ENCODE measurements at places on chromosomes 1 and 21.
A peak's percentile ranks its signal among the peaks of the same experiment; 100 is the strongest.

DNA sequence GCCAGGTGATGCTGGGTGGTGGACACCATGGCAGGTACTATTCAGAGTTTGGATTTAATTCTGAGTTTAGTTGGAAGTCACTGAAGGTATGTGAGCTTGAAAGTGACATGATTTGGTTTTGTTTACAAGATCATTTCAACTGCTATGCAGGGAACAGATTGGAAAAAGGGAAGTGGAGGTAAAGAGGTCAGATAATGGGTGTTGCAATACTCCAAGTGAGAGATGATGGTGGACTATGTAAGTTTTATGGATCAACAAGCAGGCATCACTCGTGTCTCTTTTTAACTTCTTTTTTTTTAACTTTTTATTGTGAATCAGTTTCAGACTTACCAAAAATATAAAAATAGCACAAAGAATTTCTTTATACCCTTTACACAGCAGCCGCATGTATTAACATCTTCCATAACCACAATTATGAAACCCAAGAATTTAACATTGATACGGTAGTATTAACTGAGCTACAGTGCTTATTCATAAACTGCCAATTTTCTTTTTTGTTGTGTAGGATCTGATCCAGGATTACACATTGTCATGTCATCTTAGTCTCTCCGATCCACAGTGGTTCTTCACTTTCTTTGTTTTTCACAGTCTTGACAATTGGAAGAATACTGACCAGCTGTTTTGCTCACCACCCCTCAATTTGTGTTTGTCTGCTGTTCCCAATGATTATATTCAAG is 24.9 kb upstream of the NHLH2 start:
- no peak for DNase-seq

GRCh38 chr1:228085287-228085951 is 2.9 kb downstream of the ARF1 start:
- no peak for DNase-seq

DNA sequence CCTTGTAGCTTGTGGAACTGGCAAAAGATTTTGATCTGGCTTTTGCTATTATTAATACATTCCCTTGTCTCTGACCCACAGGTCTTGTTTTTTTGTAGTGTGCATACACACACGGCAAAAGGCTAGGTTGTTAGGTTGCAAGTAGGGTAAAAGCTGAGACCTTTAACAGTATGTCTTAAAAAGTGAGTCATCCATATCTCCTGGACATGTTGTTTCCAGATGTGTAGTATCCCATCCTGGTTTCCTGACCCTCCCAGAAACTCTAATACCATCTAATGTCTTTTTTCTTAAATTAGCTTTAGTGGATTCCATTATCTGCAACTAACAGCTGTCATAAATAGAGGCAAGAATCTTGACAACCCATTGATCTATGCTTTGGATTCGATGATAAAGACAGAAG is 14.7 kb downstream of the OVGP1 start:
- DNase-seq: no peak

DNA sequence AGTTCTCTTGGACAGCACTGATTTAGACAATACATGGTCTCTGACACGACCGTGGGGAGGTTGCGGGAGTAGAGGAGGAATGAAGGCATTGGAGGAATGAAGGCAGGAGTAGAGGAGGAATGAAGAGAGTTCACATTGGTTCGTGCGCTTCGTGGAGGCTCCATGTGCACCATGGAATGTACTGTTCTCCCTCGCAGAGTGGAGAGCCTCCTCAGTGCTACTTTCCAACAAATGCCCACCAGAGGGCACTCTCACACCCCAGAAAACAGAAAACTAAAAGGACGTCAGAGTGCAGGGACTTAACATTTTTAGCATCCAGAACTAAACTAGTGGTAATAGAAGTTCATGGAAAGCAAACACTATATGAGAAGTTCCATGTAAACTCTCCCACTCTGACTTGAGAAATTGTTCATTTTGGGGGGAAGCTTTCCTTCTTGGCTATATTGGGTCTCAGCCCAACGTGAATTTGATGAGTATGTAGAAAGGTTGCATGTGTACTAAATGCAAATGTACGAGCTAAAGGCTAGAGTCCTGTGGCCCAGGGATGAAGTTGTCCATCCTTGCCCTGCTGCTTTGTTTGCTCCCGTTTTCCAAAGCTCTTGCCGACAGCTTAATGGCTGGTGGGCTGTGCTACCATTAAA is 211.6 kb downstream of the LMX1A start:
- no peak for DNase-seq

GRCh38 chr1:198638441-198638840 is 399 bp upstream of the PTPRC start:
- DNase-seq: no peak

DNA sequence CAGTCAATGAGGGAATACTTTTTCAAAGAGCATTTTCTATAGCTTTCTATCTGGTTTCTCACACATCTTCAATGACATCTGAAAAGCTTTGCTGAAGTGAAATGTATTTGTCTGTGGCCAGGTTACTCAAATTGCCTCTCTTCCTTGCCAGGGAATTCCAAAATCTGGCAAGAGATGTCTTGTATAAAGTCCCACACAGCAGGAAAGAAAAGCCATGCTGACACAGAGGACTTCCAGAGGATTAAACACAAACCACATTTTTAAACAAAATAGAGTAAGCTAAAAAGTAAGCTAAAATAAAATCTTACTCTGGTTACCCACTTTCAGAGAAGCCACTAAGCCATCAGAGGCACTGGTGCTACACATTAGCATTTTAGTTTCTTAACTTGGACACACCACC is 93.1 kb upstream of the BCAR3 start:
- no peak for DNase-seq

DNA sequence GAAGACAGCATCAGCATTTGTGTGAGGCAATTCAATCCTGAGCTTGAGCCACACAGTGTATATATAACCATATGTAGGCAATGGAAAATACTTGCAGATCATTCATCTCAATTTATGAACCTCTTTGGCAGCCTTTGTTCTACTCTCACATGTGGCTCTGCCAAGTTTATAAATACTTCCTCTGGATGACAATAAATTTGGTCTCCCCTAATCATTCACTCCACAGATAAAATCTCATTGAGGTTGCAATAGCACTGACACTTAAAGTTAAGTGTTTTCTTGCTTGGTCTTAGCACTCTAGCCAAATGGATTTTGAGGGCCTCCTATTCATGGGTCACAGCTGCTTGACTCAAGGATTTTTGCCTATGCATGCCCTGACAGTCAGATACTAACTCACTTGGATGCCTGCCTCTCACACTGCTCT is 136.6 kb upstream of the VANGL1 start:
- no peak for DNase-seq

GRCh38 chr1:67294836-67295617 is 12.6 kb upstream of the IL12RB2 start:
- no peak for DNase-seq

GRCh38 chr1:232170909-232171308 is 459.0 kb downstream of the SIPA1L2 start:
- no peak for DNase-seq

DNA sequence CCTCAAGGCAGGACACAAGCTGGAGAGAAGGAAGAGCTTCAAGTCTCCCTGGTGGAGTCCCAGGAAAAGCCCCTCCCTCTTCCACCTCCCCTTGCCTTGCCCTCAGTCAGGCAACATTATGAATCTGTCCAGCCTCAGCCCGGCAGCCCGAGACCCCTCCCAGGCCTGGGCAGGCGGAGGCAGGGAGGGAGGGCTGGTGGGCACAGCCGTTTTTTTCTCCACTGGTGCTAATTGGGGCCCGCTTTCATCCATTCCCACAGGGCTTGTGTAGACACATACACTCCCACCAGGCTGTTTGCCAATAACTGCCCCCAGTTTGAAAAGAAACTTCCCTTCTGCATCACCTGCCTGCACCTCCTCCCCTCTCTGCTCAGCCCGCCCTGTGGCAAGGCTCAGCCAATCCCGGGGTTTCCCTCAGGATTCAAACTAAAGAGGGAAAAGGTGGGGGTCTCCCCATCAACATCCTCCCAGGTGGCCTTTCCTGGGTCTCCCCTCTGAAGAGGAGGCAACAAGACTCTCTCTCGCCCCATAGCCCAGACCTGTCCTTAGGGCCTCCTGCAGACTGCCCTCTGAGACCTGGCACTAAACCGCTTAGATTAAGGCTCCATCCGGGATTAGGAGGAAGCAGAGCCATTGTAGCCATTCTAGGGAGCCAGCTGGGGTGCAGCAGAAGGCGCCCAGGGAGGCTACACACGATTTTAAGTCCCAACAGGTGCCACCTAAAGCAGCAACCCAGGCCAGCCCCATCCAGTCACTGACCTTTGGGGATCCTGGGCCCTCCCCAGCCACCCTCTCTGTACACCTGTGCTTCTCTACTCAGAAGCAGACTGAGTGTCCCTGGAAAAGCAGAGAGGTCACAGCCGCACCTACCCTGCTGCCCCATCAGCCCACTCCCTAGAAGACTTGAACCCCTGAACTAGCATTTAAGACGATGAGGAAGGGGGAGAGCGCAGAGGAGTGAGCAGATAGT is 3.5 kb downstream of the IGSF9 start:
- DNase-seq: no peak

GRCh38 chr1:228212415-228212965 is 4.6 kb downstream of the OBSCN start:
- no peak for DNase-seq

GRCh38 chr1:17825273-17826164 is 70.4 kb downstream of the ACTL8 start:
- no peak for DNase-seq

GRCh38 chr1:201617157-201617556 is 78.2 kb downstream of the NAV1 start:
- DNase-seq: no peak

DNA sequence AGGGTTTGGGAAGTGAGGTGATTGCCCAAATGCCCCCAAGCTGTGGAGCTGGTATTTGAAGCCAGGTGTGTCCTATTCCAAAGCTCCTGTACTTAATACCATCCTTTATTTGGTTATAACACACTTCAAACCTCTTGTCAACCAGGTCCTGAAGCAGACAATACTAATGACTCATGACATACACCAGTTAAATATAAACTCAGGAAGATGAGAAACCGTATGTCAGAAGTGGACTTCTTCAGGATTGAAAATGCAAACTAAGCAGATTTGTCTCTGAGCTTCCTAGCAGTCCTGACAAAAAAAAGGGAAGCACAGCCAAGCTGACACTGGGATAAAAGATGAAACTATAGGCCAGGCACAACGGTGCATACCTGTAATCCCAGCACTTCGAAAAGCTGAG is 70.6 kb downstream of the ALPL start:
- no peak for DNase-seq

DNA sequence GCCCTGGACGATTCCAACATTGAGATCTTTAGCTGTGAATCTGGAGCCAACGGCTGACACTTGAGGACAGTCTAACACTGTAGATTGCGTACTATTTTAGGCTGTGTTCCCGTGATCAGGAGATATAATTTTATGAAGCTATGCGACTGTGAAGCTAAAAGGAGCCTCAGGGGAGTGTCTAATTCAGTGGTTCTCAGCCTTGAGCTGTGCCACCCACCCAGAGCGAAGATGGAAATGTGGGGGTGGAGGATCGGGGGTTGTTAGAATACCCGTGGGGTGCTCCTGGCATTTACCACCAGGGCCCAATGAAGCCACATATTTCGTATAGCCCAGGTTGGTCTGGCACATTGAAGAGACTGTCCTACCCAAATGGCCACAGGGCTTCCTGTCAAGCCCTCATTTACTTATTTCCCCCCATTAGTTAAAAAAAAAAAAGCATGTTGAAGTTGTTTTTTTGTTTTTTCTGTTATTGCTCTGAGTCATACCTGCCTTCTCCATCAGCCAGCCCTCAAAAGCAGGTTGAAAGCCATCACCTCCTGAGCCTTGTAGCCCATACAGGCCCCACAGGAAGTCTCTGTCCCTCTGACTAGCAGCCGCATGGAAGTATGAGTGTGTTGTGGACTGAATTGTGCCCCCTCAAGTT is 141.7 kb downstream of the GALNT2 start:
- no peak for DNase-seq

DNA sequence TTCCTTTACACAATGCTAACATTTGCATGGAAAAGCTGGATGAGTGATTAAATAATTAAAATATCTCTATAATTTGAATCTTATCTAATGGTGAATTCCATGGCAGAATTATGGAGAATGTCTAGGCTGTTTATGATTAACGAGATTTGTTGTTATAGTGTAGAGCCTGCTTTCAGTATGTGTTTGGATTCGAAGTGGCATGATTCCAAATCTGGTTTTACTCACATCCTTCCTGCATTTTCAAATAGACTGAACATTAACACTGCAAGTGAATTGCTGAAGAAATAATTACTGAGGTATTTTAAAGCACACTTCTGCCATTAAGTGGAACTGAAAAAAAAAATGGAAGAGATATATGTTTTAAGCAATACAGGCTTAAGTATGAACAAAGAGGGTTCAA is 5.1 kb upstream of the NEK7 start:
- DNase-seq: no peak

DNA sequence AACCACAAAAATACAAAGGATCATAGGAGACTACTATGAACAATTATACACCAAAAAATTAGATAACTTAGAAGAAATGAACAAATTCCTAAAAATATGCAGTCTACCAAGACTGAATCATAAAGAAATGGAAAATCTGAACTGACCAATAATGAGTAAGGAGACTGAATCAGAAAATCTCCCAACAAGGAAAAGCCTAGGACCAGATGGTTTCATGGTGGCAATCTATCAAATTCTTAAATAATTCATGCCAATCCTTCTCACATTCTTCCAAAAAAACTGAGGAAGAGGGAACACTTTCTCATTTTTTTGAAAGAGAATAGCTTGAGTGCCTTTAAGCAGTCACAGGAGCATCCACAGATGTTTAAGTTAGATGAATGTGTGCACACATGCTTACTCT is 31.8 kb upstream of the DISP1 start:
- no peak for DNase-seq

DNA sequence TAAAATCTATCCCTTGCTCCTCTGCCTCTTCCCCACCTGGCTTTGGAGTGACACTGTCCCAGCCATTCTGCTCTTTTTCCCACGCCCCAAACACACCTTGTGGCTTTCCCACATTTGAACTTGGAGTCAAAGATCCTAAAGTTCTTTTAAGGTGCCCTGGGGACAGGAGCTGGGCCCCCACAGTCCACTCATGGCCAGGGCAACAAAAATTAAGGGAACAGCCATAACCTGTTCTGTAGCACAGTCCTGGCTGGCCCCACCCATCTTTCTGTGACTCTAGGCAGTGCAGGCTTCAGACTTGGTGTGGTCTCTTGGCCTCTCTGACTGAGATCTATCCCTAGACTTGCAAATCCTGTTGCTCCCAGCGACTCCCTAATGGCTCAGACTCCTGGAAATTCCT is 143.0 kb upstream of the MAGI3 start:
- DNase-seq: no peak

- peak; percentile 50 for DNase-seq
Observed at GRCh38 chr1:182614796-182615454, 10.7 kb upstream of the RGS16 start.

GRCh38 chr1:60705026-60705425 is 377.3 kb upstream of the NFIA start:
- no peak for DNase-seq
